ENCODE measurements at places on chromosomes 1 and 21.

DNA sequence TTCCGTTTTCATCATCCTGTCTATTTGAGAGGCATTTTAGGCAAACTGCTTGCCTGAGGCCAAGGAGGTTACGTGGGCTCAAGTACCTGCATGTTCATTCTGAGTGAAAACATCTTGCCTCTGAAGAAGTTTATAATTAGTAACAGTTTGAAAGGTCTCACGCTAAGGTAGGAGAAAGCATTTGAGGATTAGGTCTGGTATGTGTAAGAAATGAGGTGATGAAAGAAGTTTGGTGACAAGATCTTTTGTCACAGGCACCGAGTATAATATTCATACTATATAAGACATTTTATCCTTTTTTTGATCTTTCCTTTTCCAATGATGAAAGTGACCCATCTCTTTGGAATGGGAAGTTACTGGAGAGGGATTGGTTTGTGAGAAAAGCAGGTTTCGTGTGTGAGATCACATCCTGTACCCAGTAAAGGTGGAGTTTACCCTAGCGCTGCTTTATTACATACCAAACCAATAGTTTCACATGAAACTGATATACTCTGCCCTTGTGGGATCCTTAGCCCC lies 98.7 kb upstream of the PDC start:
- no peak for DNase-seq

- DNase-seq: peak; percentile 45
Measured at GRCh38 chr1:205917466-205918238, 25.6 kb downstream of the SLC26A9 start.

DNA sequence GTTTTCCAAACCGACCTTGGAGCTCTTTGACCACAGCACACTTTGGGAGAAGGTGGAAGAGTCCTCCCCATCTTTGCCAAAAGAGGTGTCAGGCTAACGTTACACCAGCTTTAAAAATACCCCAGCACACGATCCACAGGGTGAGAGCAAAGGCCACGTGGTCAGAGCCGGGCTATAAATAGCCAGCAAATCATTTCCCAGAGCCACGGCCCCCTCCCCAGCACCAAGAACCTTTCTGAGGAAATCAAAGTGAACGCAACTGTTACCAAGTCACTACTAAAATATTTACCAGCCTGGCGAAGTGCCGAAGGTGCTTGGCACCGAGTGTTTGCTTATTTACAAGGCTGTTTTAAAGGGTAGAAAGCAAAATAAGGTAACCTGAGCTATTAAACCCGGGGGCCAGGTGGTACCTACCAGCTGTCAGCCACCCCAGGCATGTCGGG lies 72.4 kb downstream of the CASZ1 start:
- DNase-seq: peak; percentile 71

- DNase-seq: no peak
Measured at GRCh38 chr1:219542828-219543518, 69.9 kb downstream of the ZC3H11B start.

DNA sequence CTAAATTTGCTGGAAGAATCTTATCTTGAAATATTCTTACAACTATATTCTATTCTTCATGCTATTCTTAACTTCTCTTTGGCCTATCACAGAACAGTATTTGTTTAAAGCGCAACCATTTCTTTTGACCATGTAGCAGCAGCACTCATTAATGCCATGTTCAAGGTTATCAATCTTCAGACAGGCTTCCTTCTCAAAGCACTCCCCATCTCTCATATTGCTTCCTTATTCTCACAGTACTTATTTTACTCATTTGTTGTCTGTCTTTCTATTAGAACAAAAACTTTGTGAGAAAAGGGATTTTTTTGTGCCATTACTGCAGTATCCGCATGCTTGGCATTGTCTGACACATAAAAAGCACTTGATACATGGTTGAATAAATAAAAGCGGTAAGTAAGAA lies 89.7 kb downstream of the ATP1B1 start:
- DNase-seq: no peak

GRCh38 chr1:203002951-203003350 lies 4.2 kb upstream of the TMEM183A start:
- no peak for DNase-seq

DNA sequence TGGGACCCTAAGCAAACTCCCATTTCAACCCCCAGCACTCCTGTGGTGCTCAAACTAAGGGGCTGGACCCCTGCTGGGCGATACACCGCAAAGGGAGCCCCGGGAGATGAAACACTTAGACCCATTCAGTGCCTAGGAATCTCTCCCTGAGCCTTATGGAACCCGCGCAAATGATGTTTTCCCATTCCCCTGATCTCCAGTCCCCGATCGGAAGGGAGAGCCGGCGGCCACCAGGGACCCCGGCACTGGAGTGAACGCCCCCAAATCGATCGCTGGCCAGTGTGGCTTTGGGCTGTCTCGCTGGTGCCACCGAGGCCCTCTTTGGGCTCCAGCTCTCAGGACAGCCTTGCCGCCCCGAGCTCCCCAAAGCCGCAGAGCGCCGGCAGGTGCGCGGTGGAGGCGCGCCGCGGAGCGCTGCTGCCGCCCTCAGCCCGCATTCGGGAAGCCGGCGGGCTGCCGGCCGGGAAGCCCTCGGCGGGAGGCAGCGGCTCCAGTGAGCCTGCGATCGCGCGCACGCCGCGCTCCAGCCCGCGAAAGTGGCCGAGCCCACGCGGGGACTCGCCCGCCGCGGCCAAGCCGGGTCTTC lies 1.1 kb downstream of the PLXNA2 start:
- DNase-seq: peak; percentile 52

GRCh38 chr1:27153927-27154358 lies 982 bp downstream of the SLC9A1 start:
- DNase-seq: no peak

DNA sequence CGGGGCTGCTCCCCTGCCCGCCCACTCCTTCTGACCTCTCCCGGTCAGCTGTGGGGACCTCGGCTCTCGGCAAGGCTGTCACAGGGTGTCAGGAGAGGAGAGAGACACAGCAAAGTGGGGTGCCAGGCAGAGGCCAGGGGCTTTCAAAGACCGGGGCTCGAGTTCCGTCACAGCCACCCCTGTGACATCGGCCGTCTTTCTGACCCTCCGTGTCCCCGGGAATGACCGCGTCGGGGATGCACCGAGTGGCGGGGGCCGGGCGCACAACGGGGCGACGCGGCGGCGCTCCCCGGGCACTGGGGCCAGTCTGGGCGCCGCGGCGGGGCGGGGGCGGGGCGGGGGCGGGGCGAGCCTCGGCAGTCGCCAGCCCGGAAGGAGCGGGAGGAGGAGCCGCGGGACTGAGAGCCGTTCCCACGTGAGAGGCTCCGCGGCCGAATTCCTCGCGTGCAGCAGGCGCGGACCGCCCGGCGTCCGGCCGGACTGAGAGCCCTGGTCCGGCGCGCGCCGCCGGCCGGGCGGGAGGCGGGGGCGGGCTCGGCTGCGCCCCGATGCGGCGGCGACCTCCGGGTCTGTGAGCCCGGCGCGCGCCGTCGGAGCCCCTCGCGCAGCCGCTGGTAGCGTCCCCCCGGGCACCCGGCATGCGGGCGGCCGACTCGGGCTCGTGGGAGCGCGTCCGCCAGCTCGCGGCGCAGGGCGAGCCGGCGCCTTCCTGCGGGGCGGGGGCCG lies 229.7 kb upstream of the TMEM51 start:
- no peak for DNase-seq

DNA sequence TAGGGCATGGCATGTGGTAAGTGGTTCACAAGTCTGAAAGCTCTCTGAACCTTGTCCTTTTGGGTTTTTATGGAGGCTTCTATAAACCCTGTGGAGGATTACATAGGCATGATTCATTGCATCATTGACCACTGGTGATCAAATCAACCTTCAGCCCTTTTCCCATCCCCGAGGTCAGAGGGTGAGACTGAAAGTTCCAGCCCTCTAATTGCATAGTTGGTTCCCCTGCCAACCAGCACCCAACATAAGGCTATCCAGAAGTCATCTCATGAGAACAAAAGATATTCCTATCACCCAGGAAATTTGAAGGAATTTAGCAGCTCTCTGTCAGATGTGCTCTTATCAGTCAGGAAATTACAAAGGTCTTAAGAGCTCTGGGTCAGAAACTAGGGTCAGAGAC lies 89.5 kb upstream of the ARTN start:
- DNase-seq: no peak

DNA sequence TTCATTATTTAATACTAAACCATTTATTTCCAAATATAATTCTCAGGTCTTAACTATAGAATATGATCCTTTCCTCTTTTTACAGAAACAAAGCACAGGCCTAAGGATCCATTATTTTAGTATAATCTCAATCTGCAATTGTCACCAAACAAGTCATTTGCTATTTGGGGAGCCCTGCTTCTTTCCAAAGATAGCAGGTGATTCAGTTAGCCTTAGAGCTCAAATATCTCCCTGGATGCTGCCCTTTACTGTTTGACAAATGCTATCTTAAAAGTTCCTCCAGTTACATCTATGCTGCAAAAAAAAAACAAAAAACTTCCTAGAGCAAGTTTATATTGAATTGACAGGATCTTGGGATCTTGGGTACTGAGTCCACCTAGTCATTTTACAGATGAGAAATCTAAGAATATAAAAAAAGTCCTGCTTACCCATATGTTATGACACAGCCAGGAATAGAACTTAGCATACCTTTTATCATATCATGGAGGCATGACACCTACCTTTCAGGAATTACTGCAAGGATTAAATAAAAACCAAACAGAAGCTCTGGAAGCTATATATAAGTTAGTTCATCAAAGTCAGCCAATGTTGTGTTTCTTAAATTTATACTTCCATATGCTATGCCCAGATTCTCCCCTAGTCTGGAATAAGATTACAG lies 9.2 kb downstream of the SERBP1 start:
- no peak for DNase-seq

DNA sequence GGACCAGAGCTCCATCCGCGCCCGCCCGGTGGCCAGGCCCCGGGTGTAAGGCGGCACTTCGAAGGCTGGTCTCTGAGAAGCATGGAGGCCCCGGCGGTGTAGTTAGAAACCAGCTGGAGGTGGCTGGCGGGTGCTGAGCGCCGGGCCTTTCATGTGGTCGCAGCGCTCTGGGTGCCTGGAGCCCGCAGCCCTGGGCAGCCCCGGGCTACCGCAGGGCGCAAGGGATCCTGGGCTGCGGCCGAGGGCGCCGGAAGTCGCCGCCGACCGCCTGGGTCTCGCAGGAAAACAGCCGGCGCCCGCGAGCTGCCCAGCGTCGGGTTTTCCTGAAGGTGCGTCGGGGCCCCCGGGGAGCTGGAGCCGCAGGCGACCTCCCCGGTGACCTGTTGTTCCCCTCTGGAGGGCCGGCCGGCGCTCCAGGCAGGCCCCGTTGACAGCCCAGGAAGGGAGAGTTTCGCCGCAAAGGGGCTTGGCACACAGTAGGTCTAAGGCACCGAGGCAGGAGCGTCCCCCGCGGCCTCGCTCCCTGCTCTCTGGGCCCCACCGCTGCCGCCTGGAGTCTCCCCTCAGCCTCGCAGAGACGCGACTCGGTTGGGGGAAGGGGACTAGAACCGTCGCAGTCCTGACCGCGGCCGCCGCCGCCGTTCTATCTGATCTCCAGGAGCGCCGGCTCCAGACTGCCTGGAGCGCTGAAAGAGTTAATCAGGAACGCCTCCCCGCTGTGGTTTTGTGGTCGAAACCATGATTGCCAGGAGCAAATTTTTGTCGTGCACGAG lies 2.7 kb downstream of the GRHL3 start:
- DNase-seq: no peak

DNA sequence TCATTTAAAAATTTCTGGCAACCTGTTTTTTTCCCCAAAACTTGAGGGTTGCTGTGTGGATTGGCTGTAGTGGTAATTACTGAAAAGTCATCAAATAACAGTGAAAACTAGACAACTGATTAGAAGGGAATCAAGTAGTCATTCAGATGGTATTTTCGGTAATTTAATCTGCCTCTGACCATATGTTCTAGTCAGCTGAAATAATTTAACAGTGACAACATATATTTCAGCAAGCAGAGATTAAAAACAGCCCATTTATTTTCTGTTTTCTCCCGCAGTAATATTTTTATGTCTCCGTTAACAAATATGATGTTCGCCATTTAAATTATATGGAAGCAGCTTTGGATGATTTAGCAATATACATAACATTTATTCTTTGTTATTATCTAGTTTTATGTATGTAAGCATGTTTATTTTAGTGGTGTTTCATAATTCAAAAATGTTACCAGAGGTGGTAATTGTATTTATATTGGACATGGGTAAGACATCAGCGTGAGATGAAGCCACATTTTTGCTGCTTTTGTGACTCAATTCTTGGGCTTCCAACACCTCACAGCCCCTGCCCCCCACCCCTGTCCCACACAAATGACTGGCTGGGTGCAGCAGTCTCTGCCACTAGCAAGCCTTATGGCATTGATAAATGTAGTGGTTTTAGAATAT lies 104.4 kb downstream of the GALNT2 start:
- DNase-seq: no peak

GRCh38 chr1:35847935-35848565 lies 35.0 kb upstream of the AGO1 start:
- DNase-seq: no peak

DNA sequence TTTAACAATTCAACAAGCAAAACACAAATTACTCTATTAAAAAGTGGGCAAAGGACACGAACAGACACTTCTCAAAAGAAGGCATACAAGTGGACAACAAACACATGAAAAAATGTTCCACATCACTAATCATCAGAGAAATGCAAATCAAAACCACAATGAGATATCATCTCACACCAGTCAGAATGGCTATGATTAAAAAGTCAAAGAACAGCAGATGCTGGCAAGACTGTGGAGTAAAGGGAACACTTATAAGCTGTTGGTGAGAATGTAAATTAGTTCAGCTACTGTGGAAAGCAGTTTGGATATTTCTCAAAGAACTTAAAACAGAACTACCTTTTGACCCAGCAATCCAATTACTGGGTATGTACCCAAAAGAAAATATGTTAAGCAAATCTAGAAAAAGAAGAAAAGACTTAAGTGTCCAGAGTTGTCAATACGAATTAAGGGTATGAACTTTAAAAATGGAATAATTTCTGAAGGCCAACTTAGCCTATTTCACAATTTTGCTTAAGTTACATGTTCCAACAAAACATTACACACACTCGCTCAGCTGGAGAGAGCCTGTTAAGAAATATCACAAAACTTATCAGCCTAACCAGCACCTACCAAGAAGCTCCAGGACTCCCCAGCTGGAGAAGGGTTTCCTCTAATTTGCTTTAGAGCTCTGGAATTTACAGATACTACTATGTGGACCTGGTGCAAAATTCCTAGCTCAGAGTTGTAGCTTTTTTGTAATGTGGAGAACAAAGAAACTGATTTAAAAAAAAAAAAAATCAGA lies 232.1 kb downstream of the DUSP10 start:
- DNase-seq: no peak

- DNase-seq: no peak
Measured at GRCh38 chr1:119834990-119835389, 23.7 kb upstream of the REG4 start.

- DNase-seq: no peak
Measured at GRCh38 chr1:116372191-116372590, 853 bp upstream of the ATP1A1 start.

DNA sequence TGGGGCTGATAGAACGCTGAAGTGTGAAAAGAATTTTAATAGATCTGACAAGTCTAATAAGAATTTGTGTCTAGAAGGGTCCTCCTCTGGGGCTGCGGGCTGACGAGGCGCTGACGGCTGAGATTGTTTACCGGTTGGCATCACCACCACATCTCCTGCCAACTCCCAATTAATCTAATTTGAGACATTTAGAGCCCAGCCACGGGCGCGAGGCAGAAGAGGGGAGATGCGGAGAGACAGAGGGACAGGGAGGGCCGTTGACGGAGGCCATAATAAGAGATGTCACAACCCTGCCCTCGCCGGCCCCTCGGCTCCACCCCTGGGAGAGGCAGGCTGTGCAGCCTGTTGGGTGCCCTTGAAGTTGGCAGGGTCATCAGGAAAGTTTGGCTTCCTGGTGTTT lies 109.3 kb downstream of the PAX7 start:
- DNase-seq: no peak

Data from DMS153 (cell line).